NCI-H460 (cell line): ENCODE measurements at places on chromosomes 4 and X.

GRCh38 chrX:50815120-50815519 lies 1.1 kb upstream of the SHROOM4 start:
- DNase-seq, result no peak

GRCh38 chr4:88841635-88842034 lies 144.0 kb upstream of the NAP1L5 start:
- no peak for DNase-seq

GRCh38 chr4:110543577-110543976 lies 67.6 kb downstream of the ENPEP start:
- no peak for DNase-seq

DNA sequence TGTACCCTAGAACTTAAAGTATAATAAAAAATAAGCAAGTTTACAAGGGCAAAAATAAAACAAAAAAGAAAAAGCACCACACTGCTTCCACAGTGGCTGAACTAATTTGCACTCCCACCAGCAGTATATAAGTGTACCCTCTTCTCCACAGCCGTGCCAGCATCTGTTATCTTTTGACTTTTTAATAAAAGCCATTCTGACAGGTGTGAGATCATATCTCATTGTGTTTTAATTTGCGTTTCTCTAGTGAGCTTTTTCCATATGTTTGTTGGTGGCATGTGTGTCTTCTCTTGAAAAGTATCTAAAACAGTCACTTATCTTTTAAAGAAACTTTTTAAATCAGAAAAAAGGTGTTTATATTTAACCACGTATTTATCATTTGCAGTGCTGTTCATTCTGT lies 71.3 kb downstream of the NFKB1 start:
- no peak for DNase-seq

DNA sequence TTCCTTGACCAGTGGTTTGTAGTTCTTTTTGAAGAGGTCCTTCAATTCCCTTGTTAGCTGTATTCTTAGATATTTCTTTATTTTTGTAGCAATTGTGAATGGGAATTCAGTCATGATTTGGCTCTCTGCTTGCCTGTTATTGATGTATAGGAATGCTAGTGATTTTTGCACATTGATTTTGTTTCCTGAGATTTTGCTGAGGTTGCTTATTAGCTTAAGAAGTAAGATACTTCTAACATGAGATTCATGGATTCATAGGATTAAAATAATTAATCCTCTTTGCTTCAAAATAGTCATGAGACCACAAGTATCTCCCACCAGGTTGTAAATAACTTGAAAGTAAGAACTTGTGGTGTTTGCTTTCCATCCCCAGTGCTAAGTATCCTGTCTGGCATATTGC lies 308.9 kb downstream of the DTHD1 start:
- DNase-seq, result no peak

- no peak for DNase-seq
These were observed 55.9 kb upstream of the LEF1 start for GRCh38 chr4:108224611-108225053.

GRCh38 chrX:38318196-38318595 lies 9.1 kb downstream of the RPGR start:
- no peak for DNase-seq

GRCh38 chr4:185534511-185534865 lies 819 bp downstream of the PDLIM3 start:
- peak; percentile 9 for DNase-seq

GRCh38 chr4:131644619-131645018 lies 1504.5 kb upstream of the PCDH10 start:
- DNase-seq, result no peak

DNA sequence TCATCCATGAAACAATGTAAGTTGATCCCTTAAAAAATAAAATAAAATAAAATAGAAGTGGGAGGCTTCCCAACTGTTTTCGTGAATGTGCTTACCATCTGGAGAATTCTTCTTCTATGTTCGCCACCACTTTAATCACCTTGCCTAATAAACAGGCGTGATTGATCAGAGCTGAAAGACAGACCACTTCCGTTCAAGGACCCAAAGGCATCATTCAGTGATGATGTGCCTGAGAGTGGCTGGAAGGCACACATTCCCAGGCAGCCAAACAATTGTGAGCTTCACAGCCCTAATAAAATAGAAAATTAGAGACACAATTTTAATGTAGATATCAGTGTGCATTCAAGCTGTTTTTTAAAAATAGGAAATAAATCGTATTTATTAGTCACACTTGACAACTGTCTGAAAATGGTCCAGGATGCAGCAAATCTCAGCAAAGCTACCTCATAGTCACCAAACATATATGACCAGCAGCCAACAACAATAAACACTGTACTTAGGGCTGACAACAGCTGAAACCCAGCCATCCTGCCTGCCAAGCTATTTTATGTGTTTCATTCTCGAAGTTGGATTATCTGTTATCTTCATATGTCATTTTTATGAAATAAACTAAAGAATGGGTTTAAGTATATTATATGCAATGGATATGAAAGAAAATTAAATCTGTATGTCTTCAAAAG lies 163.2 kb upstream of the FAM9B start:
- no peak for DNase-seq

GRCh38 chr4:61553557-61554125 lies 353.5 kb downstream of the ADGRL3 start:
- no peak for DNase-seq

- DNase-seq, result no peak
These were observed 171.8 kb upstream of the FAM9B start for GRCh38 chrX:9205599-9206223.

DNA sequence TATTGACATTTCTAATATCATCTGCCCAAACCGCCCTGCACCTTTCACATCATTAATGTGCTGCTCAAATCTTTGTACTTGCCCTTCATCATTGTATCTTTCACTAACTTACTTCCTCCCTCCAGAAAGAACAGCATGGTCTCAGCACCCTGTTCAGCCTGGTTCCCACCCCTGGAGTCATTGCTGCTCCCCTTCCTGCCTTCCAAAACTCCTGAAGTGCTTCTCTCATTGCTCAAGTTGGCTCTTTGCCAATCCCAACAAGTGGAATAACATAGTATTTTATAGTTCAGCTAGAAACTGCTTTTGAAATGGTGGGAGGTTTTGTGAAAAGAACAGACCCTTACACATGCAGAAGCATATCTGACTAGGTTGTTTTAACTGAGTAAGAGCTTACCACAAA lies 14.0 kb upstream of the TTC29 start:
- no peak for DNase-seq

DNA sequence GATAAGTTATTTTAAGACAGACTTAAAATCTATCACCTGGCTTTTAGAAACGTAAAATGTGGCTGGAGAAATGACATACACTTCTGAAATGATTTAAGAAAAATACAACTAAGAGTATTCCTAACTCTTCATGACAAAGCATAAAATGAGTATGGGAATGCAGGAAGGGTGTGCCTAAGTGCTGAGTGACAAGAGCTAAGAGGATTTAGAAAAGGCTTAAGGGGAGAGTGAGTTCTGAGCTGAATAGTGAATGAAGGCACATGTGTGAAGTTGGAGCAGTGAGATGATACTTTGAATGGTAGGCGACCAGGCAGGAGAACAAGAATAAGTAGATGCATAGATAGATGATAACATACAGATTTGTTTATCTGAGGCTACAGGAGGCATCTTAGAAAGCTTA lies 458.3 kb upstream of the TENM3 start:
- DNase-seq, result peak; percentile 26

- DNase-seq, result no peak
These were observed 72.7 kb downstream of the NAA11 start for GRCh38 chr4:79253168-79253567.

DNA sequence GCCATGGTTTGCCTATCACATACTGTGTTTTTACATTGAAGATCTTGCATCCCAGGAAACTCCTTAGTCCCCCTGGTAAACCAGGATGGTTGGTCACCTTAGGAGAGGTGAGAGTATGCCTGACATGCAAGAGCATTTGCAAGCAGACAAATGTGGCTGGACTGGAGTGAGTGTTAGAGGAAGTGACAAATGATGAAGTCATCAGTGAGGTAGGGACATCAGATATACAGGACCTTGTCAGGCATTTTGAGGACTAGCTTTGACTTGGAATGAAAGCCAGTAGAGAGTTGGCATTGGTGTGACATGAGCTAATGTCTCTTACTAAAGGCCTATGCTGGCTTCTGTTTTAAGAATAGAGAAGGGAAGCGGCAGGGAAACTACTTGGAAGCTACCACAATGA lies 124.9 kb downstream of the FRMPD4 start:
- DNase-seq, result no peak

GRCh38 chr4:106676173-106676921 lies 307.8 kb upstream of the GIMD1 start:
- no peak for DNase-seq

DNA sequence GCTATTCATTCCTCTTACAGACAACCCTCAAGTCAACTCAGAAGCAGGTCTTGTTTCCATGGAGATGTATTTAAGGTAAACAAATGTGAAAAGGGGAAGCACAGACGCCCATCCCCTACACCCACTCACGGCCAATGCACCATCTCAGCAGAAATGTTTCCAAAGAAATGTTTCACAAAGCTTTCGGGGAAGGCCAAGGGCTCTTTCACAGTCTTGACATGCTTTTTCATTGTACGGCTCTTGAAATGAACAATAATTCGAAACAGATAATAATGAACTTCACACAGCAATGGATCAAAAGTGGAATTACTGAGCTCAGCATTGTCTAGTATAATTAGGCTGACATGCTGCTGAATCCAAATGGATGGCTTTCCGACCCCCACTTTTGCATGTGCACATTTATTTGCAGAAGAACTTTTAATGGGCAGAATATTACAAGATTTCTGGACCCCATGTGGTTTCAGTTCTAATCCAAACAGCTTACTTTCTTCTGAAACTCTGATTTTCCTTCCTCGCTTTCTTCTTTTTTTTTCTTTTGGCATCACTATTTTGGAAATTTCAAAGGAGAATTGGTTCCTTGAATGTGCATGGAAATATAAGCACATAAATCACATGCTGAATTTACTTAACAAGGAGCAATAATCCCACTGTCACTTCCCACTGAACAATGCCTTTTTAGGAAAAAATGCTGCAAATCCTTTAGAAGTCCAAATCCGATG lies 160.9 kb downstream of the SMIM20 start:
- DNase-seq, result no peak

GRCh38 chr4:3801931-3802550 lies 35.9 kb downstream of the ADRA2C start:
- DNase-seq, result no peak

GRCh38 chr4:45985038-45985437 lies 138.8 kb downstream of the GABRG1 start:
- no peak for DNase-seq

- no peak for DNase-seq
These were observed 1.5 kb downstream of the NHSL2 start for GRCh38 chrX:71912156-71912555.

GRCh38 chr4:122107680-122108079 lies 44.5 kb upstream of the BLTP1 start:
- no peak for DNase-seq

GRCh38 chrX:323721-324628 lies 5.4 kb upstream of the GTPBP6 start:
- DNase-seq, result peak; percentile 69

GRCh38 chrX:74160816-74161215 lies 143.2 kb upstream of the ZCCHC13 start:
- DNase-seq, result no peak

DNA sequence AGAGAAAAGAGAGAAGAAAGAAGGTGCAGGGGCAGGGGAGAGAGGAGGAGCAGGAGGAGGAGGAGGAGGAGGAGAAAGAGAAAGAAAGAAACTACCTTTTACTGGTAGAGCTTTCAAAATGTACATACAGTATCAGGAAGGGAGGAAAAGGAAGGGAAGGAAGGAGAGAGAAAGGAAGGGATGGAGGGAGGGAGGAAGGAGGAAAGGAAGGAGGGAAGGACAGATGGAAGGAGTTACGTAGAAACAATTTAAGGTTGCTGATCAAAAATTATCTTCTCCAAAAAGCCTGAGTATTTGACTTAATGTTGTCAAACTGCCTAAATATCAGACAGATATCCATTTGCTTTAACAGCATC lies 13.4 kb downstream of the TBC1D9 start:
- no peak for DNase-seq

GRCh38 chr4:36286481-36286871 lies 5.1 kb downstream of the DTHD1 start:
- DNase-seq, result no peak

DNA sequence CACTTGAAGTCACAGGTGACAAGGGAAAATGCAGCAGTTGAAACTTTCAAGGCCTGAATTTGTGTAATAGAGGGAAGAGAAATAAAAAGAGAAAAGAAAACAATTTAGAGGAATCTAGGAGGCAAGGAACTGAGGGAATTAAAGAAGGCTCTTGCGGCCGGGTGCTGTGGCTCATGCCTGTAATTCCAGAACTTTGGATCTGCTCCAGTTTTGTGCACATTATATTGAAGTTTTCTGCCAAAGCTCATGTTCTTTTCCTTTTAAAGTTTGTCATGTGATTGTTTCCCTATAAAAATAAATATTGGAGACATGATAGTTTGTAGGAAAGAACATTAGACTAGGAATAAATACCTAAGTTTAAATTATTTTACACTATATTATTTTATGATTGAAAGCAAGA lies 433.9 kb upstream of the CPEB2 start:
- DNase-seq, result no peak

DNA sequence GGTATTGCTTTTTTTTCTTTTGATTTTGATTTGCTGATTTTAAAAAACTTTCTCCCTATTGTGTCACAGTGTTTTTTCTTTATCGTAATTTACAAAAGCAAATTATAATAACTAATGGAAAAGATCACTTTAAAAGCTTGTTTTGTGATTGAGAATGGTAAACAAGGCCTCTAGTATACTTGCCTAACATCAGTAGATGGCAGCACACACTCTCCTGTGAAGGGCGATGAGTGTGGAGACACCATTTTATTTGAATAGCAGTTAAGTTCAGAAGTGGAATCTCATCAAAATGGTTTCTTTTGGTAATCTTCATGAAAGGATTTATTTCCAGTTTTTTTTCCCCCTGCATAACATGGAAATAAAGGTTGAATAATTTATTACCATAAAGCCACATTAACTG lies 72.3 kb downstream of the PAK3 start:
- DNase-seq, result peak; percentile 14

DNA sequence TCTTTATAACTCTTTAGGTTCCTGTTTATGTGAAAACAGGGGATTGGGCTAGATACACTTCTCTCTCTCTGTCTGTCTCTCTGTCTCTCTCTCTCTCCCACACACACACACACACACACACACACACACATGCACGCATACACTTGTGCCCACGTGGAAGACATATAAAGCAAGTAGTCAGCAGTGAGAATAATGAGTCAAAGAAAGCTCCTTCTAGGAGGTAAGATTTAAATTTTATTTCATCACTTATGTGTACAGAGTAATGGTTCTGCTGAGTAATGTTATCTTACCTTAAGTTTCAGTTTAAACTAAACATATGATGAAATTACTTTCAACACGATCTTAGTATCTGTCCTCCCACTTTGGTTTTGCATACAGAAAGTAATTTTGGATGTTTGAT lies 243.0 kb upstream of the TEX13A start:
- no peak for DNase-seq
